ENCODE measurements at places on chromosomes 4 and X.

GRCh38 chr4:157977086-157977485 is 195.7 kb downstream of the GASK1B start:
- DNase-seq = no peak

DNA sequence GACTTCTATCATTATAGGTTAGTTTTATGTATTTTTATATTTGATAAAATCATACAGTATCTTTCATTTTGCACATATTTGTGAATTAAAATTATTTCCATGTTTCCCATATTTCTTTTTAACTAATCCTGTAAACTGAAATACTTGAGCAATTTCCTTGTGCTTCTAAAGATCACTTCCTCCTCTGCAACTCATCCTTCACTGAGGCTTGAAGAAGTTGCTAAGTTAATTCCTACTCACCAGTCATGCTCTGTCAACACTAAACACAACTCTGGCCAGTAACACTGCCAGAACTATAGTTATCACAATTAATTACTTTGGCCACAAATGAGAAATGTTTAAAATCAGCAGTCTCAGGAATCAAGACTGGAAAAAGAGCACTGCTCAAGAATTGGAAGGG is 6.7 kb downstream of the SPATA4 start:
- no peak for DNase-seq

GRCh38 chr4:11139871-11140270 is 288.8 kb downstream of the HS3ST1 start:
- DNase-seq = no peak

GRCh38 chr4:15575966-15576365 is 79.2 kb downstream of the FBXL5 start:
- DNase-seq = no peak

All from fibroblast of the conjunctiva (primary cell).